ENCODE measurements at places on chromosomes 7 and 10. TPM values are rescaled to one million over a fixed set of nuclear protein-coding genes. Genes with fewer than 3 reads are reported as not detected.

DNA sequence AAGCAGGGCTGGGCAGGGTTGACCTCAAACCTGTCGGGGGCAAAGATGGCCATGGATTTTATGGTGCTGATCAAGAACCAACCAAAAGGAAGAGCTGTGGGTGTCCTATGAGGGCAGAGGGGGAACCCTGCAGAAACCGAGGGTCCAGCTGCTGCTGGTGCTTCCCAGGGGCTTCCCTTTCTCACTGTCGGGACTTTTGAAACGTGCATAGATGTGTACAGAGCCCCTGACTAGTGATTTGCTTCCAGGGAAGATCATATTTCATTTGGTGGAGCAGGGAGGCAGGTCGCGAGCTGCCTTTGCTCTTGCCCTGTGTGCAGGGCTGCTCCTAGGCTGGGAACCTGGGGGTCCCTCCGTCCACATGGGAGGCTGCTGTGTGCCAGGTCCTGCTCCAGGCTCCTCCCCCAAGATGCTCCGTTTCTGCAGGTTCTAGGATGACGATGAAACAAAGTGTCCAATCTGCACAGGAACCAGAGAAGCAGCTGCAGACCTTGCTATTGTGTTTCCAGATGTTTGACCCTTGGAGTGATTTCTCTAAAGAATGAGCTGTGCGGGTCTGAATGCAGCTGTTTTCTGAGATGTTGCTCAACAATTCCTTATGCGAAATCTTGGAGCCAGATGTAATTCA is 9.4 kb upstream of the INPP5A start:
- H3K4me1 ChIP-seq: no peaks in the 10 kb centered on the region
- H3K27me3 ChIP-seq: no peaks in the 10 kb centered on the region
- DNase-seq: no peak
- no peak overlapping the region for H3K4me3 ChIP-seq

DNA sequence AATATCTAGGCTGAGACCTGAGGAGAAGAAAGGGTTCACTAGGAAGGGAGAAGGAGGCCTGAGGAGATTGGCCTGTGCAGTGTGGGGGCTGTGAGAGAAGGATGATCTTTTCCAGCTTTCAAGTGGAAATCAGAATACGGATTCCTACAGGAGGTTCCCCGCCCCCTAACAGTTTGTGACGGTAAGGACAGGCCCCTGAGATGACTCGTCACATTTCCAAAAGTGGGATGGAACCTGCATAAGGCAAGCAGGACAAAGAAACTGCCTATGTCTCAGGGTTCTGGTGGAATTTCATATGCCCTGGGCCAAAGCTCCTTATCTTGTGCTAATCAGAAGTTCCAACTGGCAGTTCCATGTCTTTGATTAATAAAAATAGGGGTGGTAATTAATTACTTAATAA is 275.6 kb downstream of the SNX10 start:
- no peaks in the 10 kb centered on the region for H3K36me3 ChIP-seq

GRCh38 chr7:70772891-70773290 is 359.1 kb upstream of the GALNT17 start:
- H3K27ac ChIP-seq: no peak overlapping the region
- peaks cover 31% of the 10 kb centered on the region for H3K36me3 ChIP-seq
- no peak overlapping the region for H3K4me3 ChIP-seq

The CALHM1 gene
- polyA plus RNA-seq: 0.06 TPM

GRCh38 chr10:129899276-129900130 is 64.6 kb downstream of the EBF3 start:
- H3K4me1 ChIP-seq: no peaks in the 10 kb centered on the region
- H3K27ac ChIP-seq: no peak overlapping the region
- no peak for DNase-seq

GRCh38 chr10:43209074-43209455 is 57.8 kb downstream of the RASGEF1A start:
- DNase-seq: no peak
- H3K4me1 ChIP-seq: no peaks in the 10 kb centered on the region
- no peak overlapping the region for H3K27ac ChIP-seq
- no peak overlapping the region for H3K4me3 ChIP-seq
- no peaks in the 10 kb centered on the region for H3K36me3 ChIP-seq

DNA sequence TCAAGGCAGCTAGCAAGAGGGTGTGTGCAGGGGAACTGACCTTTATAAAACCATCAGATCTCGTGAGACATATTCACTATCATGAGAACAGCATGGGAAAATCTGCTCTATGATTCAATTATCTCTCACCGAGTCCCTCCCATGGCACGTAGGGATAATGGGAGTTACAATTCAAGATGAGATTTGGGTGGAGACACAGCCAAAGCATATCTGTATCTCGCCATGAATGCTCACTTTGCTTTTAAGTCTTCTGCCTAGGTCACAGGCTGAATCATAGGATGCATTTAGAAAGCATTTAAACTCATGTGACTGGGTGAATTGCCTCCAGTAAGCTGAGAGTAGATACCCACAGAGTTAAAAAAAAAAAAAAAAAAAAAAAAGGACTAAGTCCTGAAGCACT is 220.0 kb downstream of the AGMO start:
- H3K4me3 ChIP-seq: no peak overlapping the region
- no peaks in the 10 kb centered on the region for H3K4me1 ChIP-seq
- H3K27ac ChIP-seq: no peak overlapping the region

GRCh38 chr7:115009139-115009538 is 87.2 kb downstream of the MDFIC start:
- peak; percentile 42 for DNase-seq
- no peaks in the 10 kb centered on the region for H3K4me1 ChIP-seq
- H3K27ac ChIP-seq: no peak overlapping the region
- no peaks in the 10 kb centered on the region for H3K36me3 ChIP-seq

GRCh38 chr7:87833130-87833529 is 43.0 kb downstream of the SLC25A40 start:
- no peak overlapping the region for H3K4me3 ChIP-seq
- no peaks in the 10 kb centered on the region for H3K36me3 ChIP-seq

GRCh38 chr10:12333380-12334185 is 15.8 kb upstream of the CAMK1D start:
- no peak overlapping the region for H3K27ac ChIP-seq
- H3K36me3 ChIP-seq: no peaks in the 10 kb centered on the region
- H3K4me1 ChIP-seq: no peaks in the 10 kb centered on the region
- H3K27me3 ChIP-seq: no peaks in the 10 kb centered on the region
- no peak overlapping the region for H3K4me3 ChIP-seq
- DNase-seq: peak; percentile 5

- no peak overlapping the region for H3K4me3 ChIP-seq
- no peaks in the 10 kb centered on the region for H3K27me3 ChIP-seq
- no peak overlapping the region for H3K27ac ChIP-seq
- no peaks in the 10 kb centered on the region for H3K4me1 ChIP-seq
- no peak for DNase-seq
Observed at GRCh38 chr10:81157681-81158080, 620.0 kb downstream of the SH2D4B start.

- no peaks in the 10 kb centered on the region for H3K36me3 ChIP-seq
- no peaks in the 10 kb centered on the region for H3K4me1 ChIP-seq
- DNase-seq: peak; percentile 20
- H3K27ac ChIP-seq: no peak overlapping the region
Observed at GRCh38 chr10:12432402-12433189, 83.2 kb downstream of the CAMK1D start.

GRCh38 chr7:2511769-2512168 is 7.8 kb upstream of the LFNG start:
- DNase-seq: no peak
- H3K4me1 ChIP-seq: peaks cover 3% of the 10 kb centered on the region
- no peaks in the 10 kb centered on the region for H3K27me3 ChIP-seq
- H3K27ac ChIP-seq: peak overlapping the region; percentile 24
- H3K4me3 ChIP-seq: no peak overlapping the region
- H3K36me3 ChIP-seq: no peaks in the 10 kb centered on the region

- no peak overlapping the region for H3K4me3 ChIP-seq
- no peak overlapping the region for H3K27ac ChIP-seq
- no peaks in the 10 kb centered on the region for H3K36me3 ChIP-seq
- peak; percentile 3 for DNase-seq
- H3K4me1 ChIP-seq: no peaks in the 10 kb centered on the region
Observed at GRCh38 chr7:115178835-115179234, 256.9 kb downstream of the MDFIC start.

DNA sequence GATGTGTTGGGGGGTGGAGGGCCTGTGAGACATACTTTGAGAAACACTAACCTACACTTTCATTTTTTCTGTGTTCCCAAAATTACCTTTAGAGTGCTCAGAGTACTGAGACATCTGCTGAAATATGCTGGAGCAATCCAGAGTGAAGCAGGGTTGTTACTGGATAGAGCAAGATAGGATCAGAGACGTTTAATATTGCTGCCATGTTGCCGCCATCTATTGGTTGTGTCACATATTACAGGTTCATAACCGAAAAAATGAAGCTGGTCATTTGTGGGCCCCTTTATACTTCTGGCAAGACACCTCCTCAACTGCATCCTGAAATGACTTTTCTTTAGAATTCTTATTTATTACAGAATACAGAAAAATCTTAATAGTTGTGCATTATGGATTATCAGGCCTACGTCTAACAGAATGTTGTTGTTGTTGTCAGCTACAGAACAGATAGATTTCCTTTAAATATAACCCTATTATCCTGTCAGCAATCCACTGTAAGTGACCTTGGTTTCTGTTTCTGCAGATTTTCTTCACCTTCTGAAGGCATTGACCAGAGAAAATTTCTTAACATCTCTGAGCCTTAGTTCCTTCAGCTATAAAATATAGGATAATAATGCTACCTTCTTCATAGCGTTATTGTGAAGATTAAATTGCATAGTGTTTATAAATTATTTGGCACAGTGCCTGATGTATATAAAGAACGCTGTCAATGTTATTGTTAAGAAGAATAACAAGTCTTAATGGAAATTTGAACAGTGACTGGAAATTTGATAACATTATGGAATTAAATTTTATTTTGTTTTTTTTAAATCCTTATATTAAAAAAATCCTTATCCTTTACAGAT is 16.2 kb upstream of the DLD start:
- H3K36me3 ChIP-seq: no peaks in the 10 kb centered on the region
- H3K4me3 ChIP-seq: no peak overlapping the region
- H3K27me3 ChIP-seq: no peaks in the 10 kb centered on the region
- H3K4me1 ChIP-seq: peaks cover 4% of the 10 kb centered on the region

GRCh38 chr7:129351320-129351719 is 82.9 kb upstream of the STRIP2 start:
- H3K36me3 ChIP-seq: no peaks in the 10 kb centered on the region
- H3K4me3 ChIP-seq: no peak overlapping the region
- H3K27me3 ChIP-seq: no peaks in the 10 kb centered on the region
- DNase-seq: no peak

The FAM13C gene
- polyA plus RNA-seq: 3.0 TPM

The EVX1 gene
- not detected for polyA plus RNA-seq

GRCh38 chr10:123678376-123678775 is 12.2 kb downstream of the GPR26 start:
- no peaks in the 10 kb centered on the region for H3K4me1 ChIP-seq
- H3K4me3 ChIP-seq: no peak overlapping the region
- peaks cover 2% of the 10 kb centered on the region for H3K27me3 ChIP-seq
- H3K36me3 ChIP-seq: no peaks in the 10 kb centered on the region

DNA sequence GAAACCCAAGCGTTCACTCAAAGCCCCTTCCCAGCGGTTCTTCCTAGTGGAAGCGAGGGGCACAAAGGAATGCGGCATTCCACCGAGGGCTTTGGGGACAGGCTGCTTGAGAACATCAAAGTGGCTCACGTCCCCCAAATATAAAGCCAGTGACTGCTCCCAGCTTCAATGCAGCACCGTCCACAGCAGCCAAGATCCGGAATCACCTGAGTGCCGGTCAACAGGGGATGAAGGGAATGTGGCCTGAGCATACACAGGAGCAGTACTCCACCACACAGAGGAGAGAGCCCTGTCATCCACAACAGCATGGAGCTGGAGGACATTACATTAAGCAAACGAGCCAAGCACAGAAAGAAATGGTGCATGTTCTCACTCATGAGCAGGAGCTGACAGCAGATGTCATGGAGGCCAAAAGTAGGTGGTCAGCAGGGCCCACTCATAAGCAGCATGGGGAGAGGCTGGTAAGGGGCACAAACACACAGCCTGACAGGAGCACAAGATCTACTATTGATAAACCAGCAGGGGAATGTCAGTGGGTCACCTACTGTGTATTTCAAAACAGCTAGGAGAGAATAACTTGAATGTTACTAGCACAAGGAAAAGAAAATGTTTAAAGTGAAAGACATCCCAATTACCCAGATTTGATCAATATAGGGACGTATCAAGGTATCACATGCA is 79.5 kb downstream of the DIP2C start:
- no peak overlapping the region for H3K27ac ChIP-seq
- H3K27me3 ChIP-seq: no peaks in the 10 kb centered on the region
- DNase-seq: no peak
- H3K4me3 ChIP-seq: no peak overlapping the region
- peaks cover 3% of the 10 kb centered on the region for H3K4me1 ChIP-seq

DNA sequence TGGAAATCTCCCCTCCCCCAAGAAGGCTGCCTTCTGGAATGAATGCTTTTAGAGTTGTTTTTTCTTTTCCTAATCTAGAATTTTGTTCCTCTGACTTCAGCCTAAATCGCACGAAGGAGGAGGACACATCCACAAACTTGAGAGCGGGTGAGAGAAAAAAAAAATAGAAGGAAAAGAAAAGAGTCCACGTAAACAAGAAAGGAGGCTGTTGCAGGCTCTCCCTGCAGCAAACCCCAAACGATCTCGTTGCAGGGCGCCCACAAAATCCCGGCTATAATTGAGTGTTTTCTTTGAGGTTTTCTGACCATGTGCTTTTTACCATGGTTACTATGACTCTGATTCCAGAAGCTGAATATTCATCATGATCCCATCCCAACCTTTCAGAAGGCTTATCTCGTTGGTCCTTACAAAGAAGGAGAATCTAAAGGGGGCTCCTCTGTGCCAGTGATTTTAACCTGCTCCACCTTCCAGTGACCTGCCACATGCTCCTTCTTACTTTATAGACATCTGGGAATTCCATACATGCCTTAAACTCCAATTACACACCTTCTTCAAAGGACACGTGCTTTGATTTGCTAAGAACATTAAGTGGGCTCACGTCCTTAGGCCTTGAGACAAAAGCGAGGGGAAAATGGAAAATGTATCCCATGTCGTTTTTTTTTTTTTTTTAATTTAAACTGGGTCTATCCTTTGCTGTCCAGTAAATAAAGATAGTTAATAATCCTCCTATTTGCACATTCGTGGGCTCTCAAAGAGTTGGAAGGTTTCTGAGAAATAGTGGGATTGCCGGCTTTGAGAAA is 5.8 kb downstream of the TWIST1 start:
- H3K27ac ChIP-seq: no peak overlapping the region
- DNase-seq: no peak
- no peaks in the 10 kb centered on the region for H3K27me3 ChIP-seq
- no peaks in the 10 kb centered on the region for H3K4me1 ChIP-seq
- H3K4me3 ChIP-seq: no peak overlapping the region

The HMX2 gene
- polyA plus RNA-seq: 0.48 TPM

GRCh38 chr10:129939416-129940275 is 24.4 kb downstream of the EBF3 start:
- no peaks in the 10 kb centered on the region for H3K36me3 ChIP-seq
- no peaks in the 10 kb centered on the region for H3K4me1 ChIP-seq
- H3K4me3 ChIP-seq: no peak overlapping the region
- no peaks in the 10 kb centered on the region for H3K27me3 ChIP-seq
- H3K27ac ChIP-seq: no peak overlapping the region
- no peak for DNase-seq

The PNLIPRP1 gene
- polyA plus RNA-seq: 0.21 TPM

The CCDC172 gene
- not detected for polyA plus RNA-seq

- no peak for DNase-seq
- peaks cover 17% of the 10 kb centered on the region for H3K36me3 ChIP-seq
- H3K4me3 ChIP-seq: no peak overlapping the region
- no peak overlapping the region for H3K27ac ChIP-seq
Observed at GRCh38 chr10:100192350-100192749, 6.5 kb upstream of the ERLIN1 start.
